ENCODE measurements at places on chromosomes 2 and 18. TPM values are rescaled to one million over a fixed set of nuclear protein-coding genes. Genes with fewer than 3 reads are reported as not detected.

Gene EDAR
- not detected for total RNA-seq

Gene SLC38A11
- not detected for total RNA-seq

Gene CCT7
- 226 TPM for total RNA-seq

Gene L3MBTL4
- total RNA-seq: not detected

Gene DNAJC5G
- total RNA-seq: not detected

Gene CIB4
- not detected for total RNA-seq

Gene PDE1A
- total RNA-seq: 4.8 TPM

Gene NT5C1B
- not detected for total RNA-seq

Gene CRACDL
- 51.9 TPM for total RNA-seq

Gene CD207
- total RNA-seq: not detected

Gene MC4R
- total RNA-seq: not detected

Gene TEX44
- not detected for total RNA-seq

Gene DIPK1C
- not detected for total RNA-seq

Gene GALNT1
- 37.5 TPM for total RNA-seq

Gene VWC2L
- not detected for total RNA-seq

Gene SLC4A5
- 0.11 TPM for total RNA-seq

Gene NEUROD1
- total RNA-seq: not detected

Gene TCF23
- not detected for total RNA-seq

Gene CHST10
- total RNA-seq: 4.9 TPM

Gene SLC11A1
- total RNA-seq: 16.4 TPM

Gene C2orf15
- total RNA-seq: 0.32 TPM

Gene SCYGR4
- total RNA-seq: not detected

Gene AQP4
- total RNA-seq: not detected

Gene DYSF
- 58.3 TPM for total RNA-seq

Gene PAIP2B
- total RNA-seq: 0.32 TPM

Gene OR6B2
- total RNA-seq: not detected

Gene TMEM169
- 7.3 TPM for total RNA-seq

Gene IL36G
- total RNA-seq: not detected

Gene MAP3K19
- not detected for total RNA-seq

Gene REG1B
- total RNA-seq: not detected

Gene UCN
- not detected for total RNA-seq

Gene AKAIN1
- not detected for total RNA-seq

Gene TUBA3E
- total RNA-seq: not detected

Gene CCDC121
- 8.0 TPM for total RNA-seq

Gene GPAT2
- total RNA-seq: 9.4 TPM

Gene PKDCC
- total RNA-seq: 210 TPM

Gene SLC8A1
- total RNA-seq: 5.6 TPM
